CD4-positive, CD25-positive, alpha-beta regulatory T cell (primary cell): ENCODE measurements at places on chromosomes 13 and 19. TPM values are rescaled to one million over a fixed set of nuclear protein-coding genes. Genes with fewer than 3 reads are reported as not detected.
A peak's percentile ranks its signal among the peaks of the same experiment; 100 is the strongest.

- DNase-seq, result no peak
These were observed 586.7 kb upstream of the SGCG start for GRCh38 chr13:22594041-22594440.

- no peak for DNase-seq
These were observed 179.9 kb upstream of the TSHZ3 start for GRCh38 chr19:31529121-31529520.

- no peak for DNase-seq
These were observed 2.9 kb downstream of the CDC16 start for GRCh38 chr13:114237415-114238112.

GRCh38 chr13:97945342-97945741 is 8.1 kb upstream of the IPO5 start:
- DNase-seq, result no peak

DNA sequence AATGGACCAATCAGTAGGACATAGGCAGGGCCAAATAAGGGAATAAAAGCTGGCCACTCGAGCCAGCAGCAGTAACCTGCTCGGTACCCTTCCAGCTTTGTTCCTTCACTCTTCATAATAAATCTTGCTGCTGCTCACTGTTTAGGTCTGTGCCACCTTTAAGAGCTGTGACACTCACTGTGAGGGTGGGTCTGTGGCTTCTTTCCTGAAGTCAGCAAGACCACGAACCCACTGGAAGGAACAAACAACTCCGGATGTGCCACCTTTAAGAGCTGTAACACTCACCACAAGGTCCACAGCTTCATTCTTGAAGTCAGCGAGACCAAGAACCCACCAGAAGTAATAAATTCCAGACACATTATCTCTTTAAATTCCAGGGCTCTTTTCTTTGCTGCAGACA is 1922.3 kb upstream of the PCDH20 start:
- DNase-seq, result no peak

GRCh38 chr13:106117035-106117434 is 418.4 kb downstream of the EFNB2 start:
- DNase-seq, result no peak

- peak; percentile 38 for DNase-seq
These were observed at the start of gene GRIN3B for GRCh38 chr19:1000095-1000494. GRIN3B (plus strand) TSS chr19:1000419; CDS start chr19:1000438, 19 bp downstream.

GRCh38 chr13:46369506-46370277 is 17.4 kb downstream of the RUBCNL start:
- DNase-seq, result no peak

- DNase-seq, result no peak
These were observed 38.4 kb upstream of the RCBTB2 start for GRCh38 chr13:48571126-48571913.

GAPDHS gene
- not detected for total RNA-seq

ANGPTL8 gene
- not detected for total RNA-seq

ATP4B gene
- not detected for total RNA-seq

TMEM190 gene
- total RNA-seq, result not detected

LIM2 gene
- not detected for total RNA-seq
